ENCODE measurements at places on chromosomes 4 and X.

DNA sequence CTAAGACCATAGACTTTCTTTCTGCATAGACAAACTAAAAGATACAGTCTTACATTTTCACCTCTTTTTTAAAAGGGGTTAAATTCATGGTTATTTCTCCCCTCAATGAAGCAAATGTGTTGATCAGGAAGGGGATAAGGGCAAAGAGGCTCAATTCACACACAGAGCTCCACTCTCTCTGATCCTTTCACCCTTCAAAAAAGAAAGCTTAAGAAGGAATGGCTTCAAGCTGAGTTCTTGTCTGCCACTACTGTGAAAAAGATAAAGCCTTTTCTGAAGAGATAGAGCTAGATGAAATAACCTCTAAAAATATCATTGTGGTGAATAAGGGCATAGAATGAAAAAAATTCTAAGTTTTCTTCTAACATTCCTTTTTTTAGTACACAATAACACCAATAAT lies 28.3 kb downstream of the SEPSECS start:
- no peak for DNase-seq

DNA sequence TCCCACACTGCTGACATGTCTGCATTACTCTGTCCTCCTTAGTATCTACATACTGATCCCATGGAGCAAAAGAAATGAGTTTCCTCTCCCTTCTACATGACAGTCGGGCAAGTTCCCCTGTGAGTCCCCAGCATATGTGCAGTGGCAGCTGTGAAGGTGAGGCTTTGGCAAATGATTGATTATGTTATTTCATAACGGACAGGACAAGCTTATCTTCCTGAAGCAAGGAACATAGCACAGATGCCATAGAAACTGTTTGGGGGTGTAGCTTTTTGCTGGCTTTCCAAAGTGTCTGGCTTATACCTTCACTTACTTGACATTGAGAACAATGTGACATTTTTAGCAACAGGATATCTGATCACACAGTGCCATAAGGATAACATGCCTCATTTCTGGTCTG lies 136.8 kb upstream of the PDLIM3 start:
- DNase-seq, result no peak

GRCh38 chr4:978957-979701 lies 5.8 kb upstream of the DGKQ start:
- DNase-seq, result no peak

DNA sequence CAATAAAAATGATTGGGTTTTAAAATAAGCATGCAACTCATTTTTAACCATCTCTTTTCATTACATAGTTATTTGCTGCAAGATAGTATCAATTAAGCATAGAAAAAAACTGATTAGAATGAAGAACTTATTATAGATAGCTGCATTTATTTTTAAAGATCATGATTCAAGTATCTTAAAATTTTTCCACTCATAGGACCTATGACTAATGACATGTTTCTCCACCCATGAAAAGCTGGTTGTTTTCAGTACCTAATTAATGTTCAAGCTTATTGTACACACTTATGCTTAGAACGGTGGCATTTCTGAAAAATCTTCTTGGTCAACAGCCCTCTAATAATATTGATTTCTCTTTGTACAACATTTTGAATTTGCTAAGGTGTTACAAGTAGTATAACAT lies 193.5 kb upstream of the PITX2 start:
- no peak for DNase-seq

GRCh38 chr4:128574706-128575105 lies 234.8 kb upstream of the JADE1 start:
- peak; percentile 50 for DNase-seq

- no peak for DNase-seq
These were observed 114.0 kb upstream of the LNX1 start for GRCh38 chr4:53705151-53705764.

- no peak for DNase-seq
These were observed 17.9 kb downstream of the PPA2 start for GRCh38 chr4:105455998-105456397.

- DNase-seq, result no peak
These were observed 32.4 kb upstream of the CT47C1 start for GRCh38 chrX:119040432-119040831.

GRCh38 chrX:100477467-100477866 lies 67.4 kb upstream of the PCDH19 start:
- no peak for DNase-seq

DNA sequence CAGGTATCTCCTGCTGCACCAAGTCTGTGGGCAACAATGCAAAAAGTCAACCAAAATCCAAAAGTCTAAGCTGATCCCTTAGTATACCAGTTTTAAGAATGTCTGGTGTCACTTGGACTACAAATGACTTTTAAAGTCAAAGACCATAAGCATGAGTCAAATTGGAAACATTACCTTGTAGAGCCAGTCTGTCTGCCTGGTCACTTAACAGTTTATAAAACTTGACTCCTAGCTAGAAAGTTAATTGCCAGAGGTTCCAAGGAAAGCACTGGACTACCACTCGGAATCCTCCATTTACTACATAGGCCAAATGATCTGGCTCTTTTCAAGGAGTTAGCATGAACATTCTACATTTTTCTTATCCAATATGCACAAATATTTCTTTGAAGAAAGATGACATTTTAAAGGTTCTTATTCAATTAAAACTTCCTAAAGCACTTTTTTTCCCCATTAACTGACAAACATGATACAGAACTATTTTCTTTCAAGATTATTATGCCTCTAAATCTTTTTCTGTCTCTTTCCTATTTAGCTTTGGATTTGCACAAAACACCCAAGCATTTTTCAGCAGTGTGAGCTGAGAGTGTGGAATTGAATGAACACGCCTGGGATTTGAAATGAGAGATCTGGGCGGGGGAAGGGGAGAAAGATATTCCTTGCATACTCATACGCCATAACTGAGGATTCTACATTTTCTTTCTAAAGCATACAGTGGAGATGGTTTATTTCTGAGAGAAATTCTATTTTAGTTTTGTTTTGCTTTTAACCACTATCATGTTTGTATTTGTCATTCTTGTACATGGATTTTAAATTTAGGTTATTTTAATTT lies 188.4 kb downstream of the SHROOM3 start:
- no peak for DNase-seq

DNA sequence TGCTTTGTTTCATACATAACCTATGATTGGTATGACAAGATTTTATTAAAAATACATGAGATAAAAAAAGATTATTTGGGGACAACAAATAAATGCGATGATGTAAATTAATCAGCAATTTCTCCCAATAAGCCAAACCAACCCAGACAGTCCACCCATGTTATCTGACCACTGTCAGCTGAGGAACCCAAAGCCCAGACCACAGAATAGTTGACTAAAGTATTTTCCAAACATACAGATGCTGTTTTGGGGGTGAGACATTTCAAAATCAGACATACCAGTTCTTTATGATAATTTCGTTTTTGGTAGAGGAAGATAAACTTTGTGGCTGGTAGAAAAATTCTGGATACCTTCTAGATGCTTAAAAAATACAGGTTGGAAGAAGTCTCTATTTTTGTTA lies 650.8 kb upstream of the FAM241A start:
- no peak for DNase-seq

DNA sequence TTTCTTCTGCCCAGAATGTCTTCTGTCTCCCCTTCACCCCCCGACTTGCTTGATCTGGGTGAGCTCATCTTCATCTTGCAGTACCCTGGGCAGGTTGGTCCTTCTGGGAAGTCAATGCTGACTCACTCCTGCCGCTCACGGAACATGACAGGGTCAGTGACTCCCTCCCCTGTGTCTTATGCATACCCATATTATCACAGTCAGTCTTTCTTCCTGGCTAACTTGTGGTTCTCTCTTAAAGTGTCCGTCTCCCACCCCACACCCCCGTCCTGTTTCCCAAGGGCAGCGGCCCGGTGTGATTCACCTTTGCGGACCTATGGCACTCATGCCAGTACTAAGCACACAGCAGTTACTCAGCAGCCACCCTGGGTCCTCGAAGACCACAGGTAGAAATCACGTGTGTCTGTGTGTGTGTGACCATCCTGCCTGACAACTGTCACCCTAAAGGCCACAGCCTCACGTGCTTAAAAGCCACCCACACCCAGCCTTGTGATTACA lies 17.7 kb downstream of the IQSEC2 start:
- DNase-seq, result no peak

- DNase-seq, result no peak
These were observed 794.8 kb upstream of the LCORL start for GRCh38 chr4:18816228-18816895.

DNA sequence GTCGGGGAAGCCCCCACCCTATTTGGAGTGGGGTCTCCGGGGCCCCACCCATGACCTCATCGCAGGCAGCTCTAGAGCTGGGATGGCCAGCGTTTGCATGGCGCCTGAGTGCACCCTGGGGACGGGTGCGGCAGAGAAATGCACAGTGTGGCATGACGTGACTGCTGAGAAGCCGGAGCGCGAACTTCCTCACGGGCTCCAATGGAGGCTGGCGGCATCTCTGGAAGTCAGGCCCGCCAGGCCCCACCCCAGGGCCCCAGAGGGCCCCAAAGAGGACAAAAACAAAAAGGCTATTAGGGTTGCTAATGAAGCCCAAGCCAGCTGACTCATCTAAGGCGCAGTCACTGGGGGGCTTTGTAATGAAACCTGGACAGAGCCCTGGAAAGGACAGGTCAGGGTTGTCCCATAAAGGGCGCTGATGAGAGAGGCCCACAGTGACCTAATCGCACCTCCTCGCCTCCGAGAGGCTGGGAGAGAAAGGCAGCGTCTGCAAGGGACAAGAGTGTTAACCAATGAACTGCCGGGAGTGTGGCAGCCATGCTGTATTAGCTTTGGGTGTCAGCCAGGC lies 86.0 kb upstream of the C1QTNF7 start:
- no peak for DNase-seq

DNA sequence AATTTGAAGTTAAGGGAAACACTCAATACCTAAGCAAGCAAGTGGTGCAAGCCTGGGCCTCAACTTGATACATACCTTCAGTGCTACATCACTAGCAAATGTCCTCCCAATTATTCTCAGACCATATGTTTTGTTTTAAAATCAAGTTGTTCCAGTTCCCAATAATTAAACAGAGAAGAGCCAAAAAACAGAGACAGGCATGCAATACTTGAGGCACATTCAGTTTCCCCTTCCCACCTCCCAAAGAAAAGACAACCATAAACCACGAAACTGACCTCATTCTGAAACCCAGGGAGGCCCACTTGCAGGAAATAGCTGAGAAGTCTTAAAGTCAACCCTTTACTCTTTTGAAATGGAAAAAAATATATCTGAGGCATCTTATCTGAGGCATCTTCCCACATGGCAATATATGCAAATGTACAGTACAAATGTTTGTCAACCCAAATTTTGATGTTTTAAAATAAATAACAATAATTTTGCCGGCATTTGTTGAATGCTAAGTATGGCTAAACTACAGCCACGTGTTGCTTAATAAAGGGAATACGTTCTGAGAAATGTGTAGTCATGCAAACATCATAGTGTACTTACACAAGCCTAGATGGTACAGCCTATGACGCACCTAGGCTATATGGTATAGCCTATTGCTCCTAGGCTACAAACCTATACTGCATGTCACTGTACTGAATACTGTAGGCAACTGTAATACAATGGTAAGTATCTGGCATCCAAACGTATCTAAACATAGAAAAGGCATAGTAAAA lies 147.5 kb downstream of the TSPAN5 start:
- DNase-seq, result no peak

- no peak for DNase-seq
These were observed 2.0 kb downstream of the BMPR1B start for GRCh38 chr4:94759767-94760211.

DNA sequence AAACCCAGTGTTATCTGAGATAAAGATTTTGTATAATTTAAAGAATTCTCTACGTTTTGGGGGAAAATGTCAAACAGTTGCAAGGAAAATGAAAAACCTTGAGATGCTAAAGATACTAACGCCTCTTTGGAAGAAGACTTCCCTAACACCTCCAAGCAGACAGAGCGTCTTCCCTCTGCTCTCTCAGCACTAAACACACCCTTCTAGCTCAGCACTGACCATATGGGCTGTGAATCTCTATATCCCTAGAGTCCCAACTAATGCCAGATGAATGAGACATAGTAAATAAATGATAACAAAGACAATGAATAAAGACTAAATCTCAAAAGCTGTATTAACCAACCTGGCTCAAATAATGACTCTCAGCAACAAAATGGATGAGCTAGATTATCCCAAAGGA lies 13.3 kb downstream of the FUNDC1 start:
- no peak for DNase-seq

- DNase-seq, result no peak
These were observed 73.6 kb downstream of the EGF start for GRCh38 chr4:109985993-109986974.

DNA sequence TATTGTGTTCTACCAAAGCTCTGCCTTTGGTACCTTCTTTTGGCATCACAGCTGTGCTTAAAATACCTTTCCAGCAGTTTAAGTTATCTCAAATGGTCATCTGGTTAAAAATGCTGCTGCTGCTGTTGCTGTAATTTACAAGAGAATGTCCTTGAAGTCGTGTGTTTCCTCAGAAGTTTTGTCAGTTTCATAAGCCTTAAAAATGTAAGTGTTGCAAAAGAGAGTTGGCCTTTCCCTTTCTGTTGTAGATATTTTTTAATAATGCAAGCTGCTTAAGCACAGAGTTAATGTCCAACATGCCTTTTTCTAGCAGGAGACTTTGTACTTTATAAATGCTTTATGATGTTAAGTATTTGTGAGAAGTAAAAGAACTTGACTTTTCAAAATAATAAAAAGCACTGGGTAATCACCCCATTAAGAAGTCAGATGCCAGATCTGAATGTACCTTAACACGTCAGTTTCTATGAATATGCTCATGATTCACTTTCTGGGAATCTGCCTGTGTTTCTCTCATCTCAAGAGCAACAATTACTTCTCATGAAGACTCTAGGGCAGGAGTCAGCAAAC lies 35.3 kb upstream of the TENM3 start:
- DNase-seq, result no peak

- DNase-seq, result no peak
These were observed 17.4 kb downstream of the MFAP3L start for GRCh38 chr4:170008801-170009200.

- no peak for DNase-seq
These were observed 134.7 kb upstream of the BANK1 start for GRCh38 chr4:101655857-101656256.

GRCh38 chrX:111264385-111264784 lies 5.9 kb downstream of the CAPN6 start:
- no peak for DNase-seq

DNA sequence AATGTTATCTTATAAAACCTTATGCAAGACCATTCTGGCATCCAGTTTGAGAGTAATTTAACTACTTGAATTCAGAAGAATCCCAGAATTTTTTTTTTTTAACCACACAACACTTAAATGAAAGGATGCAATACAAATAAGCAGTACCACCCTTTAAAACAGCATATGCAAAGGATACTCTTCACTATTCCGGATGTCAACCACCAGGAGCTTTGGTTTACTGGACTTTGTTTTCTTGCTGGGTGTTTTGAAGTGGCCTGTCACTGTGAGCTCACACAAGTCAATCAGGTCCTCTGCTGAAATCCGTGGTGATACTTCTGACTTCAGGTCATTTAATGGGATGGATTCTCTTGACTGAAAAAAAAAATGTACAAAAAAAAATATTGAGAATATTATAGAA lies 200.0 kb downstream of the TBCK start:
- no peak for DNase-seq
